ENCODE measurements at places on chromosomes 2 and 18.

- no peak for DNase-seq
Measured at GRCh38 chr2:24020244-24020643, 10.4 kb downstream of the MFSD2B start.

DNA sequence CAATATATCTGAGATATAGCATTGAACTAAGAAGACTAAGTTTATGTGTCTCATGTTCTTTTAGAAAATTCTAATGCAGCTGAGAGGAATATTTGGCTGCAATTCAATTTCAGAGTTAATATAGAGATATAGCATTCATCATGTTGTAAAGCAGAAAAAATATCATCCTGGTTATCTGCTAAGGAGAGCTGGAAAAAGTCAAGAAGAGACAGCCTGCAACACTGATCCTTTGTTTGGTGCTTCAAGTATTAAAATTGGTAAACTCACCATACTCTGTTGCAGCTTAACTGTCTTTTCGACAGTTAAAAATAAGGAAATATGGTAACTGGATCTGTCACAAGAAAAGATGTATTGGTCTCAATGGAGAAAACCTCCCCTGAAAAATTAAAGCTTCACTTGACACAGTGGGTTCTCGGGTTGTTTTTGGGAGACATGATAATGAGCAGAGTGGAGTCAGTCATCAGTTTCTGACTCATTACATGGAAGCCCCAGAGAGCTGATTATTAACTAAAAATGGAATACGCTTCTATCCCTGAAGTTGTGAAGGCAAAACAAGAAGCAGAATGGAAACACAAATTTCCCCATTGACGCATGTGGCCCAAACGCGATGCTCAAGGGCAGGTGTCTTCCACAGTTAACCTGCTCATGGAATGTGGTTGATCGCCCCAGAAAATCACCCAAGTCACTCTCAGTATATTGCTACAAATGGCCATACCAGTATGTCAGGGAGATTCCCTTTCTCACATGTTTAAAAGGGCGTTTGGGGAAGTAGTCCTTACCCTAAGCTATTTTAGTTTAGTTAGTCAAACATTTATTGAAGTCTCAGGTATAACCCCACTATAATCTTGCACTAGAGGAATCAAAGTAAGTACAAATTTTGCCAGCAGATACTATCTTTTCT, 8.2 kb downstream of the BCL2 start:
- no peak for DNase-seq

DNA sequence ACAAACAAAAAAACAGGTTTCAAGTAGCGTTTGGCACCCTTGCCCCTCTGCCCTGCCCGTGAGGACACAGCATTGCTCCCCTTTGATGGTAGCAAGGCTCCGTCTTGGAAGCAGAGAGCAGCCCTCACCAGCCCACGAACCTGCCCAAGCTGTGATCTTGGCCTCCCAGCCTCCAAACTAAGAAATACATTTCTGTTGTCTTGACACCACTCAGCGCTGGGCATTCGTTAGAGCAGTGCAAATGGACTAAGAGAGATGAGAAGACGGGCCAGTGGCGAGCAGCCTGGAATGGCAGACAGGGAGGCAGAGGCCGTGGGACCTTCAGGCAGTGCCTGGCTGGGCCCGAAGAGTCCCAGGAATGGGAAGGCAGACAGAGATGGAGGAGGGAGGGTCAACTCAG, 109.8 kb downstream of the SH3BP4 start:
- DNase-seq = no peak

DNA sequence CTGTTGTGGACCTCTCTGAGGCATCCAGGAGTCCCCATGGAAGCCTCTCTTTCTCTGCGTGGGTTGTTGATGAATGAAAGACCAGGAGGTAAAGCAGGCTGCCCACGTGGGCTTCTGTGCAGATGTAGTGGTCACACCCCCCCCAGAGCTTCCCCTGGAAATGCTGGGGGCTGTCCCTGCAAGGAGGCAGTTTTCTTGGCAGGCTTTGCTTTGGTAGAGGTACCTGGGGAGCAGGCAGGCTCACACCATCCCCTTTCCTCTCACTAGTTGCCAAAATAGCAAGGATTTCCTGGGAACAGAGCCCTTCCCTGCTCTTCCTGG, 97.6 kb upstream of the MAP3K20 start:
- DNase-seq = no peak

- no peak for DNase-seq
Measured at GRCh38 chr2:26466662-26467310, 11.1 kb downstream of the OTOF start.

GRCh38 chr2:240899468-240899865, 3.5 kb upstream of the MAB21L4 start:
- no peak for DNase-seq

DNA sequence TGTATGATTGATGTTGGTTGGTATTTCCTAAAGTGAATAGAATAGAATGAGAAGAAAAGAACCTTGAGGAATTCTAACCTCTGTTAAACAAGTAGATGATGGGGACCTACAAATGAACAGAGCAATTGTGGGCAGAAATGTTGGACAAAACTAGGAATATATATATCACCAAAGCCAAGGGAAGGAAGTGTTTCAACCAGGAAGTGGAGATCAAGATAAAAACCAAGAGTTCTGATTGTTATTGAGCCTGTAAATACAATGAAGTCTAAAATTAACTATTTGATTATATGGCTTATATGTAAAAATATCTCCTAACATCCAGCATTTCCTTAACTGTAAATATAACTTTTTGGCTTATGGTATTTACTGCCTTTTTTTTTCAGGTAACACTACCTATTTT, 730.0 kb downstream of the SOCS6 start:
- no peak for DNase-seq

DNA sequence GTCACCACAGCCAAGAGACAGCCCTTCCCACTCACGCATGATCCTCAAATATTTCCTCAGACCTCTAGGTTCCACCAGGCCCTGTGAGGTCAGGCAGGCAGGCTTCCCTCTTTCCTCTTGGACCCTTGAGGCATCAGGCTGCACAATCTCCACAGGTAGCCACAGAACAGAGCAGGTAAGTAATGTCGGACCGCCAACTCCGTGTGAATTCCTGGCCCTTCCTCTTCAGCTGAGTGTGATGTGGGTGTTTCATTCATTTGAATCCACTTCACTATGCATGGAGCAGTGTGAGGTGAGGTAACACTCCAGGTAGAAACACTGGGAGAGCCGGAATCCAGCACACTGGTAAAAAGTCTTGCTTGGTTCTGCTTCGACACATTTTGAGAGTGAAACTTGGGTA, 44.0 kb downstream of the MRPL35 start:
- DNase-seq = no peak

- DNase-seq = no peak
Measured at GRCh38 chr18:74528478-74528877, 5.8 kb upstream of the CNDP1 start.

- DNase-seq = no peak
Measured at GRCh38 chr2:229652796-229653195, 61.6 kb downstream of the DNER start.

DNA sequence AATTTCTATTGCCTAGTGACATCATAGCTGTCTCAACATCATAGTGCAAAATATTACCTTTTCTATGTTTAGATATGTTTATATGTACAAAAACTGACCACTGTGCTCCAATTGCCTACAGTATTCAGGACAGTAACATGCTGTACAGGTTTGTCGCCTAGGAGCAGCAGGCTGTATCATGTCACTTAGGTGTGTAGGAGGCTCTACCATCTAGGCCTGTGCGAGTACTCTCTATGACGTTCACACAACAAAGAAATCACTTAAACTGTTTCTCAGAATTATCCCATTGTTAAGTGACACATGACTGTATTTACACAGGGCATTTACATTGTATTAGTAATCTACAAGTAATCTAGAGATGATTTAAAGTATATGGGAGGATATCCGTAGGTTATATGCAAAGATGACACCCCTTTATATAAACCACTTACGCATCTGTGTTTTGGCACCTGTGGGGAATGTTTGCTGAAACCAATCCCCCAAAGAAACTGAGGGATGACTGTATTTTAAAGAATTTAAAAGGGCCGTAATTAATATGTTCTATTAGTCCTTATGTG, 24.7 kb downstream of the IL1R2 start:
- no peak for DNase-seq

DNA sequence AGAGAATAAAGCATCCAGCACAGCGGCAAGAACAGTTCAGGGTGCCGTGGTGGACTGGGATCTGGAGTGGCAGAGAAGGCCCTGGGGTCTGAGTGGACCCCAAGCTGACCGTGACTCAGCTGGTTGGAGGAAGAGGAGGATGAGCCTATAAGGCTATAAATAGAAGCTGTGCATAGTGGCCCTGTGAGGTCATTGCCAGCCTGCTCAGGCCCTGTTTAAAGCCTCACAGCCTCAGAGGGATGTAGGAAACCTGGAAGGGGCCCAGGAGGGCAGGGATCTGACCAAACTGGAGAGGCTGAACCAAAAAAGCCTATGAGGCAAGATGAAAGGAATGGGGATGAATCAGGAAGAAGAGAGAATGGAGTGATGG, 11.3 kb upstream of the DES start:
- DNase-seq = no peak

DNA sequence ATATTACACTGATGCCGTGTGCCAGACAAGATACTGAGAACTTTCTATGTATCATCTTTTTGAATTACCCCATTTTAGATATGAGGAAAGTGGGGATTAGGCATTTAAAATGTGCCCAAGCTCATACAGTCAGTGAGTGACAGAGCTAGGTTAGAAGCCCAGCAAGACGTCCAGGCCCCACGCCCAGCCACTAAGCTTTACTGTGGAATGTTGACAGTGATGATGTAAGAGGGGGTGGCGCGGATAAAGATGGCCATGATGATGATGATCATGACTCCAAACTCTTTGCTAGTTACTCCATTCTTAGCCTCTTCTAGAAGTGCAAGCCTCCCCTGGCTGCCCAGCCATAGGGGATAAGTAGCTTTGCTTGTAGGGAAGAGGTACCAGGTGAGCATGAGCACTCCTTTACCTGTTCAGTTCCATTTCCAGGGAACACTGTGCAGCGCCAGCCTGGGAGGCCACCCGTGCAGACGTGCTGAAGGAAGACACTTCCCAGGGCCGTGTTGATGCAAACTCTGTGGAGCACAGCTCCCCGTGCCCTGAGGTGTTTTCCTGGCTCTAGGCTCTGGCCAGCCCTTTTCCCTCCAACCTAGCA, 65.5 kb downstream of the BCL2L11 start:
- DNase-seq = no peak

- no peak for DNase-seq
Measured at GRCh38 chr2:86622519-86623042, 1.1 kb downstream of the RNF103 start.

DNA sequence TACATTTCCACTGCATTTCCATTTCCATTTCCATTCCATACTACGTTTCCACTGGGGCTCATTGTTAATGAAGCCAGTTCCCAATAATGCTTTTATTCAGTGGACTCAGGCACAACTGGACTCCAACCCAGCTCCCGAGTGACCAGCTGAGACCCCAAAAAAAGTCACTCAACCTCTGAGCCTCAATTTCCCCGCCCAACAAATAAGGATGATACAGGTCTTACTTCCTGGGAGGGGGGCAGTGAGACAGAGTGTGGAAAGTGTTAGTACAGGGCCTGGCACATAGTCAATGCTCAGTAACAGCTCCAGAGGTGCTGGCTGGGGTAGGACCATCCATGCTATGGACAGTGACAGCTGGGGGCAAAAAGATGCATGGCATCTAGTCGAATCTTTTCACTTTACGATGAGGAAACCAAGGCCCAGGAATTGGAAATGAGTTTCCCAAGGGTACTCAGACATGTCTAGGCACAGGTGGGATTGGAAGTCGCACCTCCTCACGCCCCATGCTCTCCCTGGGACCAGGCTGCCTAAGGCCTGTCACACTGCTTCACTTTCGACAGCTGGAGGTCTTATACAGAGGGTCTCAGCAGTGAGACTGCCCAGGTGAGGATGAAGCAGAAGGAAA, 226.5 kb downstream of the ANAPC1 start:
- DNase-seq = no peak

DNA sequence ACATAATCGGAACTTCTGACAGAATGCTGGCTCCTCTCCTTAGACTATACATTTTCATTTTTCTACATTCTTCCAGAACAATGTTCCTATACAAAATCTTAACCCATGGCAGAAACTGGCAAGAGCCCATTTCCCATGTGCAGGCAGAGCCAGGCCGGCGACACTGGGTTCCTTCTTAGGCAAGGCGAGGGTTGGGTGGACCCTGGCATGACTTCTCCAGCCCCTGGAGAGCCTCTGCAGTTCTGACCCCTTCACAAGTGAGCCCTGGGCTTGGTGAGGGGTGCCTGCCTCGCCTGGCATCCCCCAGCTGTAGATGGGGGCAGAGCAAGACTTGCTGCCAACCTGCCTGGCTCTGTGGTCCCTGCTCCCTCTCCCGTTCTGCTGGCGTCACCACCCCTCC, 5.0 kb downstream of the GYPC start:
- no peak for DNase-seq

GRCh38 chr2:134148843-134149472, 104.9 kb upstream of the MGAT5 start:
- DNase-seq = no peak

- no peak for DNase-seq
Measured at GRCh38 chr2:176189681-176190641, 1.5 kb downstream of the HOXD1 start.
